ENCODE measurements at places on chromosomes 7 and 10. TPM values are rescaled to one million over a fixed set of nuclear protein-coding genes. Genes with fewer than 3 reads are reported as not detected.
A peak's percentile ranks its signal among the peaks of the same experiment; 100 is the strongest.

Gene GOLGA7B
- 1.2 TPM for polyA plus RNA-seq

Gene SMO
- 111 TPM for polyA plus RNA-seq

Gene TRRAP
- polyA plus RNA-seq, result 48.7 TPM

Gene PTN
- polyA plus RNA-seq, result 176 TPM

Gene CPA4
- 0.55 TPM for polyA plus RNA-seq

Gene HUS1
- polyA plus RNA-seq, result 26.6 TPM

GRCh38 chr7:159088016-159088865 lies 56.4 kb downstream of the VIPR2 start:
- DNase-seq, result no peak

- peak; percentile 55 for DNase-seq
These were observed 20.3 kb upstream of the HECTD2 start for GRCh38 chr10:91389636-91390512.

GRCh38 chr10:80664071-80664680 lies 126.5 kb downstream of the SH2D4B start:
- DNase-seq, result peak; percentile 83

DNA sequence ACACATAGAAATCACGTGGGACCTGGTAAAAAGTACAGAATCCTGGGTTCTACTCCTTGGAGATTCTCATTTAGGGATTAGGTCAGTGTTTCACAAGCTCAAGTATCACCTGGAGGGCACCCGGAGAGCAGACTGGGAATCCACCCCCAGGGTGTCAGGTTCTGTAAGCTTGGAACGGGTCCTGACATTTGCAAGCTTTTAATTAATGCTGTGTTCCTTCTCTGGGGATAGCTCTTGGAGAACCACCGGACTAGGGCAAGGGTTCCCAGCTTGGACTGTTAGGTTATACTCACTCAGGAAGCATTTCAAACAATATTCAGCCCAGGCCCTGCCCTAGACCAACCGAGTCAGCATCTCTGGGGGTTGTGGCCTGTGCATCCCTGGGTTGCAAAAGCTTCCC lies 23.0 kb downstream of the TCF7L2 start:
- DNase-seq, result no peak

DNA sequence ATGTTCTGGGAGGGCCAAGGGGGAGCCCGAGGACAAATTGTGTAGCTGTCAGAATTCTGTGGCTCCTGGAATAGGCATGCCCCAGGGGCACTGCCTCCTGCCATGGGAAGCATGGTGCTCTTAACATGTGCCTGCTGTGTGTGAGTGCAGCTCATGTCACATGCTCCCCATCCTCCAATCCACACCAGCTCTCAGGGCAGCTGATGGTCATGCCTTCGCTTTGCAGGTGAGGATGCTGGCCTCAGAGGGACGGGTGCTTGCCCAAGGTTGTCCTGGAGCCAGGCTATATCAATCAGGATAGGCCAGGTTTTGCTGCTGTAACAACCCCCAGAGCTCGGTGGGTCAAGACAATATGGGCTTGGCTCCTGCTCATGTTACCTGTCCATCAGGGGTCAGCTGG lies 303.4 kb downstream of the RPS24 start:
- no peak for DNase-seq

- DNase-seq, result peak; percentile 56
These were observed 241.3 kb downstream of the ANK3 start for GRCh38 chr10:60148266-60148840.

DNA sequence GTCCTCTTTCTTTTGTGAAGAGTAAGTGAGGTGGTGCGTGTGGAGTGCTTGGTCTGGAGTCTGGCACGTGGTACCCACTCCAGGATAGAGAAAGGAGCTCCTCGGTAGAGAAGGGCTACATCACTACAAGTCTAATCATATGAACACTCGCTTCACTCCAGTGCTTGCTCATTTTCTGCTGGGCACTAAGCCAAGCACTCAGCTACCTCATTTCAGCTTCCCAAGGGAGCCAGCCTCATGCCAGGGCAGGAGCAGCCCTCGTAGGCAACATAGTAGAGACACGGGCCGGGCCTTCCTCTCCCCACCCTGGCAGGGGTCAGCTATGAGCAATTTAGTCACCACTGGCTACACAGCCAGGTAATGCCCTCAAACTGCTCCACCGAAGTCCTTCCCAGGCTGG lies 11.4 kb upstream of the HSPA12A start:
- no peak for DNase-seq

DNA sequence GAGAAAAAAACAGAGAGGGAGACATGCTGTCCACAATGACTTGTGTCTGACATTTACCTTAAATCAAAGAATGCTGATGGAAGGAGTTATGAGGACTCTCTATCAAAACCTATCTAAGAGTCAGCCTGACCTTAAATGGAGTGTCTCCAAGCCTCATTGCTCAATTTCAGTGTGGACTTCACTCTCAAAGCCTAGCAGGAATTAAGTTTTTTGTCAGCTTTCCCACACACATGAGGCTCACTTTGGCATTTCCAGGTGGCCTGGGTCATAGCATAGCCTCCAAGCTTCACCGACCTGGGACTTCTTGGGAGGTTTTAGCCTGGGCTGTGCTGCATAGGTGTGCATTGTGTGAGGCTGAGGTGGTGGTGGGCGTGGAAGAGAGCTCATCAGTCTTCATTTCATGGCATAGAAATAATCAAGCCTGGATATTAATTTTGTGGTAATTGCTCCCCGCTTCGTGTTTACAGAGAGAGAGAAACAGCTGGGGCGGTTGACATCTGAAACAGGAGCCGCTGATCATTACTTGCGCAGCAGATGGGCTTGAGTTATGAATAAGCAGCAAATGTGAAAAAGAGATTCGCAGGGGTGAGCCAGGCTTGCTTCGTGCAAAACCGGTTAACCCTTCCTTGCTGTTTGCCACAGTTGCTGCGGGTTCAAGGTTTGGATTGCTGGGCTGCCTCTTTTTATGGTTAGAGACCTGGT lies 647.8 kb downstream of the INHBA start:
- DNase-seq, result no peak

- DNase-seq, result no peak
These were observed 440.1 kb upstream of the STEAP1 start for GRCh38 chr7:89714131-89714530.
